Caudate nucleus (tissue), 63 donors: ENCODE measurements at places on chromosomes 2 and 18.
A peak's percentile ranks its signal among the peaks of the same experiment; 100 is the strongest.

GRCh38 chr2:23467618-23468017, 82.6 kb downstream of the KLHL29 start:
- no peak for DNase-seq

DNA sequence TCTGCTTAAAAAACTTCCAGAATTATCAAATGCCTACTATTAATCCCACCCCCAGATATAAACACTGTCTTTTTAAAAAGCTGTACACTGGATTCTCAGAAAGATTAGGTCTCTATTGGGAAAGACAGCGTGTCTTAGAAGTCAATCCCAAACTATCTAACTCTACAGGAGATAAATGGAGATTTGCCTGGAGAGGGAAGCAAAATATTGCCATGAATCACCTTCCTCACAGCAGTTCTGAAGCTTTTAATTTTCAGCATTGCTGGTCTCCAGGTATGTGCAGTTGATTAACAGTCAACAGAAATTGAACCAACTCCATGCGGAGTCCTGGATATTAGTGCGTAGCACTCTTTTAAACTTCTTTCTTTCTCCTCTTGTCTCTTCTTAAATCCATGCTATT, 122.2 kb downstream of the DSC3 start:
- DNase-seq = no peak

DNA sequence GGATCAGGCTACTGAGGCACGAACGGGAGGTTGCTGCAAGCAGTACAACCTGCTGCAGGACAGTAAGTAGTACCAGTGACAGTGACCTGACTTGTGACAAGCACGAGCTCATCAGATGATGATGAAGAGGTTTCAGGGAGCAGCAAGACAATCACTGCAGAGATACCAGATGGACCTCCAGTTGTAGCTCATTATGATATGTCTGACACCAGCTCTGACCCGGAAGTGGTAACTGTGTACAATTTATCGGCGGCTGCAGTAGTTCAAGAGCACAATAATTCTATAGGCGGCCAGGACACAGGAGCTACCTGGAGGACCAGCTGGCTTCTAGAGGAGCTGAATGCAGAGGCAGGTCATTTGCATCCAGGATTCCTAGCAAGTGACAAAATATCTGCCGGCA, 64.0 kb upstream of the GULP1 start:
- no peak for DNase-seq

DNA sequence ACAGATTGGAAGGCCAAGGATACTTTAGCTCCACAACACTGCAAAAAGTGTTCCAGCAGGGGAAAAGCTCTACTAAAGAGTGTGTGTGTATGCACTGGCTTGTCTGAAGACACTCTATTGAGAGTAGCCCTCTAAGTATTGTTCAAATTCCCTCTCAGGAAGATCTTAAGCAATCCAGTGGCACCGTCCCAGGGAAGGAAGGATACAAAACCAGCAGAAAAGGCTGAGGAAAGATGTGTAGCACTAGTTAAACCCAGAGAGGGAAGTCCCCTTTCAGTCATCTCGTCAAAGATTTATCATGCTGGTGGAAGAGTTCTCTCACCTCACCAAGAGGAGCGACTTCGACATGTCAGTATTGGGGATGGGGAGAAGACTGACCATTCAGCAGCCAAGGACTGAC, 50.5 kb downstream of the DHRS9 start:
- DNase-seq = no peak

DNA sequence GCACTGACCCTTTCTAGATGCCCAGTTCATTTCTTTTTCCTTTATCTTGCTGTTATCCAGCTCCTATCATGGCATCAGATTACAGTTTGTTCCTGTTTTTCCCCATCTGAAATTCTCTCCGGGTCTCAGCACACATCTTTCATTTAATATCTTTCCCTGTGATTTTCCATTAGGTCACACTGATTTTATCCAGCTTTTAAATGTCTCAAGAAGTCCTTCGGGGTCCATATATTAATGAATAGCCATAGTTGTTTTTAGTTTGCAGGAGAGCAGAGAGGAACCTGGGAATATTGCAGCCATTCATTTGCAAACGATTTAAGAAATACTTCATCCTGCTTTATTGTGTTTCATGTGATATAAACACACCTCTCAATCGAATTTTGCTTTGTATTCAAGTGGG, 374.2 kb downstream of the TDRD15 start:
- DNase-seq = no peak

DNA sequence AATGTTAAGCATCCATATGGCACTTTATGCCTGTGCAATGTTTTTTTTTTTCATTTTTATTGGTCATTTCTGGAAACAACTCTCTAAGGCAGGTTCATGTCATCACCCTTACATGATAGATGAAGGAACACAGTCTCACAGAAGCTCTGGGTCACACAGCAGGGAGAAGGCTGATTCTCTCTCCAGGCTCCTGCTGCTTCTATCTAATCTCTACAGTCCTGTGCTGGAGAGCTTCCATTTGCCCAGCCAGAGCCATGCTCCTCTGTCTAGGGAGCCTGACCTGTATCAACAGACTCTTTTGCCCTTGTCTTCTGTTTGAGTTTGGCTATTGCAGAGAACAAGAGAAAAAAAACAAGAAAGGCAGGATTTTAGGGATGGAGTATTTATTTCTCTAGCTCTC, 584.8 kb downstream of the MBD2 start:
- DNase-seq = no peak

DNA sequence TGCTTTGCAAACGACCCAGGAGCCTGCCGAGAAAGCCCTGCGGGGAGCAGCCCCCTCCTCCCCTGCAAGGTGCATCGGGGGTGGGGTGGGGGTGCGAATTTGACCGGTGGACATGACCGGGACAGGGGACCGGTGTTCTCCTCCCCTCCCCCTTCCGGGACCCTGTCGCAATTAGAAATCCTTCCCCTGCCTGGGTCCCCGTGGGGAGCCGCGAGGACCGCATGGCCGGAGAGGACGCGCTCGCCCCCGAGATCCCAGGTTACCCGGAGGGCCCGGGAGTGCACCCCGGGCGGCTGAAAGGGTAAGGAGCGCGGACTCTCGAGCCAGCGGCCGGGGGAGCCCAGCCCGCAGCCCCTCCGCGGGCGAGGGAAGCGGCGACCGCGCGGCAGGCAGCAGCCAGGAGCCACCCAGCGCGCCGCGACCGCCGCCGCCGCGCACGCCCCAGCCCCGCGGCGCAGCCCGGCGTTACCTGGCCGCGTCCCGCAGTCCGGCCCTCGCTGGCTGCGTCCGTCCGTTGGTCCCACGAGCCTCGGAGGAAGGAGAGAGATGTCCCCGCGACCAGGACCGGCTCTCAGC, 482 bp downstream of the DLGAP1 start:
- DNase-seq = peak; percentile 12

- no peak for DNase-seq
These were observed 47.0 kb downstream of the CHRNA1 start for GRCh38 chr2:174717273-174717672.

GRCh38 chr2:160491911-160492371, 1.7 kb downstream of the RBMS1 start:
- no peak for DNase-seq

- no peak for DNase-seq
These were observed 389.0 kb downstream of the SOX11 start for GRCh38 chr2:6080932-6081753.

DNA sequence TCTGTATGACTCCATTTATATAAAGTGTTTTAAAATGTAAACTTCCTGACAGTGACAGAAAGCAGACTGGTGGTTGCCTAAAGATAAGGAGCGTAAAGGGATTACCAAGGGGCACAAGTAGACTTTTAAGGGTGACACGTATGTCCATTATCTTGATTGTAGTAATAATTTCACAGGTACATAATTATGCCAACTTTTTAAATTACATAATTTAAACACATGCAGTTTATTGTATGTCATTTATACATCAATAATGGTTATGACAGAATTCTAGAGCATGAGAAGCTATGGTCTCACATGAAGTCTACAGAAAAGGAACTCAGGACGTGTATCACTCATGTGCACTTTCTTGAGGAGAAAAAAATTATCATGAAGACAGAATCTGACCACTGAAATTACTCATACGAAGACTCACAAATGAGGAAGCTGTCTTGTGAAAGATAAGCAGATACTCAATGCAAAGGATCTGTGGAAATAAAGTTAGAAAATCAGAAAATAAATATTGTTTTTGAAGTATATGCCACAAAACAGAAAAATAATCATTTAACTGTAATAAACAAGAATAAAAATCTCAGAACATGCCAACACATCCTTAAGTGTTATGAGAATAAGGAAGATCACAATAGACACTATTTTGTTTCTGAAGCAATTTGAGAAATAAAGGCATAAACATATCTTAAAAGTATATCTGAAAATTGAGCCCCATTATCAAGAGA, 84.4 kb downstream of the TMEM131 start:
- DNase-seq = no peak

DNA sequence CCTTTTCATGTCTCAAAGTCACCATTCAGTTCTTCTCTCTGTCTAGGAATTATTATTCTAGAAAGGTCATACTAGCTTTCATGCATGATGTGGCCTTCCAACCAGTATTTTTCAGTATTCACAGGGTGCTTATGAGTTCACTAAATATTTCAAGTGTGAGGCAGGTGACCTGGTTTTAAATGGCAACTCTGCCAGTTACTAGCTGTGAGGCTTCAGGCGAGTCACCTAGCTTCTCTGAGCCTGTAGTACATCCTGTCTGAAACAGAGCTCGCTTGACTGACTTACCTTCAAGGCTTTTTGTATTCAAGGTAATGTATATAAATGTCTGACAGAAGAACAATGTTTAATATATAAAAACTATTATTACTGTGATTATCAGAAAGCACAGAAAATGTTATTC, 19.4 kb upstream of the ACVR1 start:
- DNase-seq = no peak

DNA sequence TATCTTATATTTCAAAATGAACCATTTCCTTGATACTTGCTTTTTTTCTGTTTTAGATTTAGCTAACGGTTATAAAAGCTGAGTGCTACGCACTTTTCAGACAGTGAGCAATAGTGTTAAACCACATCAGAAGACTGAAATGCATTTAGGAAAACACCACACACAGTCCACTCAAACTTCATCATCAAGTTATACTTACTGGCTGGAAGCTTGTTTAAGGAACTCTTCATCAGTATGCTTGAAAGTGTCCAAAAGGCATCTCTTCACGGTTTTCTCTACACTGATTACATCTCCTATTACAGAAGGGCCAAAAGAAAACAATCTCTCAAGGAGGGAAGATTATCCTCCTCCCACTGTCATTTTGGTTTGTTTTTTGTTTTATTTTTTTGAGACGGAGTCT, 19.7 kb downstream of the ILKAP start:
- no peak for DNase-seq

DNA sequence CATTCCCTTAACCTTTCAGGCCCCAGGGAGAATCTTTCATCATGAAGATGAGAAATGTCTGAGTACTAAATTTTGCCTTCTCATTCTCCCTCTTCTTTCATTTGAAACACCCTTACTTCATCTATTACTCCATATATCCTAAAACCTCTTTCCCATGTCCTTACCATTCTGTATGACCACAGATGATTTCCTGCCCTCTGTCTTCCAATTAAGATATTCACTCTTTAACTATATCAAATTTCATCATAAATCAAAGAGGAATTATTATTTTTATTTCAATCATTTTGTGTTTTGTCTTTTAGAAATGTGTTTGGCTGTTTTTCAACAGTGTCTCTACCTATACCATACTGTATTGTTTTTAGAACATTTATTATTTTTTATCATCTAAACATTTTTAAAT, 964.9 kb upstream of the KLHL29 start:
- DNase-seq = no peak

GRCh38 chr2:28134262-28134812, 243.8 kb downstream of the BABAM2 start:
- DNase-seq = no peak

GRCh38 chr2:20483194-20483895, 36.5 kb downstream of the RHOB start:
- DNase-seq = peak; percentile 45

DNA sequence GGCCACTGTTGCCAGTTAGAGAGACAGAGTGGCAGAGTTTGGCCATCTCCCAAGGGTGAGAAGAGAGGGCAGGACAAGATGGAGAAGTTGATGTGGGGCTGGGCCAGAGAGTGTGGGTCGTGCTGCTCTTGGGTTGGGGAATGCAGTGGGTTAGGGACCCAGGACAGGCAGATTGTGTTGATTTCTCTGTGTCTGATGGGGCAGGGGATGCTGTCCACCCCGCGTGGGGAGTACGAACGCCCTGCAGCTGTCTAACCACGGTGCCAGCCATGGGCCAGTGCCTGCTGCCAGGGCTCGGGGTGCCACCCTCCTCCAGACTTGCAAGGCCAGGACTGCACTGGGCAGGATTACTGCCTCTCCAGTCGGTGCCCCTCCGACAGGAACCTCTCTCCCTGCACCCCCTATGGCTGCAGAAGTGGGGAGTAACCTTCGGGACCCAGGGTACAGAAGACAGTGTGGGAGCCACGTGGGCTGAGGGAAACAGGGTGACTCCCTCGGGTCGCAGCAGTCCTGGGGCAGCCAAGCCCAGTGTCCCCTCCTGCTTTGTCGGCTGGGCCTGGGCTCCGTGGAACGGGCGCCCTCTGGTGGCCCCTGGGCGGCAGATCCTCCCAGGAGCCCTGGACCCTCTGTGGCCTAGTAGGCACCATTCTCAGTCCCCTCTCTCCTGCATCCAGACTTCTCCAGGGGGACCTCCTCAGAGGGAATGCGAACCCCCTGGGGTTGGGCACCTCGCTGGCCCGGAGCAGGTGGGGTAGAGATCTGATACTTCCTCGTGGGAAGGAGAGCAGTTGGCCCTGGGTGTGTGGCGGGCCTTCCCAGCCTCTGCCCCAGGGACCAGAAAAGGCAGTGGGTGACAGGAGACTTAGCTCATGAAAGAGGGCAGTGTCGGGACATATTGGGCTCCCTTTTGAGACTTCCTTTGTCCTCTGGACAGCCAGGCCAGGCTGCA, 2.7 kb downstream of the GPC1 start:
- peak; percentile 69 for DNase-seq

GRCh38 chr2:154240921-154241379, 369.2 kb downstream of the GALNT13 start:
- no peak for DNase-seq

DNA sequence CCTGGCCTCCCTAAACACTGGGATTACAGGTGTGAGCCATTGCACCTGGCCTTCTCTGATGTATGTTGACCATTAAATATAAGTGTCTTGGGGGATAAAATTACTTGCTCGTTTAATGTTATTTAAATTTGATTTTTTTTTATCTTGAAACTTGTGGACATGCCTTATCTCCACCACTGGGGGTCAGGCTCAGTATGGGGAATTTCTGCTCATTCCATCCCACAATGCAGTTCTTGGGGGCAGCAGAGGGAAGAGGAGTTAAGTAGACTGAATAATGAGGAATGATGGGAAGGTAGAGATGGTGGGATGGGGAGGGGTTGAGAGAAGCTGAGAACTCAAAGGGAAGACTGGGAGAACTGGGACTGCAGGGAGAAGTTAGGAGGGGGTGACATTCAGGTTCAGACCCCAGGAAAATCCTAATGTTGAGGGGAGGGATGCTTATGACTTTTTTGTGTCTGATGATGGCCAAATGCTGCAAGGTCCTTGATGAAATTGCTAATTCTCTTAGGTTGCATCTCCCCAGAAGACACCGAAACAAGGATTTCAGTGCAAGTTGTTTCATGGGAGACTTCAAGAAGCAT, 174.2 kb downstream of the MIB1 start:
- no peak for DNase-seq
